ENCODE measurements at places on chromosomes 4 and X.

DNA sequence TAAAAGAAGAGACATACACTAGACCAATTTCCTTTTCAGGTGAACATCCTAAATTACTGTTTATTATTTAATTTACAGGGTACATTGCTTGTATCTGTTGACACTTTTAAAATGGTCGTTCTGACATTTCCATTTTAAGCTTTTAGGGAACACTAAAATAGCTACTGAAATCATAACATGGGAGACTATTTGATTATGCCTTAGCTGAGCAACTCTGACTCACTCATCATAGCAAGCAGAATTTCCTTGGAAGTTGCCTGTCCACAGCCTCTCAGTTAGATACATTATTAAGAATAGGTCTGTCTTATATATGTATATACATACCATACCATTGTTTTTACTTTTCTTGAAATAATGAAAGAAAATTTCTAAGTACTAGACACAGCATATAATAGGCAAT lies 22.0 kb downstream of the GUCY1B1 start:
- DNase-seq: no peak

DNA sequence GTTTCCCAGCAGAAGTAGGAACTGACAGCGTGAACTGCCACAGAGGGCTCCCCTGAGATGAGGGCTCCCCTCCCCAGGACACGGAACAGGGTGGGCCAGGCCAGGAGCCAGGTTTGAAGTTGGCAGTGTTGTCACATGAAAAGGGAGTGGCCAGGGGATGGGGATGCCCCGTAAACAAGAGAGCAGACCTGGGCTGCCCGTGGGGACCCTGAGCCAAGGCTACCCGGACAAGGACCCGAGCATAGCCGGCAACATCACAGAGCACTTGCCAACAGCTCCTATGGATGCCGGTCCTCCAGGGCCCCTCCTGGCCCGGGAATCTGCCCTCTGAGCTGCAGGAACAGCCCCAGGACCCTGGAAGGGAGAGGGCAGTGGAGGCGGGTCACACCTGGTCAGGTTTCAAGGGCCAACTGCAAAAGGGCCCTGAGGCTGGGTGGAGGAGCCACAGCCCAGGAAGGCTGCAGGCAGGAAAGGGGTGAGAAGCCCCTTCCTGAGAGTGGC lies 102.1 kb downstream of the CPZ start:
- DNase-seq: no peak

DNA sequence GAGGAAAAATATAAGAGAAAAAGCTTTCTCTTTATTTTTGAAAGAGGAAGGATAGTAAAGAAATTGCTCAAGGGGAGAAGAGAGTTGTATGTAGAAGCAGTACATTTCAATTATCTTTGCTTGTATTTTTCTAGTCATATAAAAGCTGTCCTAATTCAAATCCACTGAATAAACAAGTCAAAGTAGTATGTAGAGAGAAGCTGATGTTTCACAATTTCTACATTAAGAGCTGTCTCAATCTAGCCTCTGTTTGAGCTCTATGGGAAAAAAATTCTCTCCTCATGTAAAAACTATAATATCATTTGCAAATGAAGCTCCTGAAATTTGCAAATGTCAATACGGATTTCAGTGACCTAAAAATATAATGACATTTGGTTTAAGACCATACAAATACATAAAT lies 52.6 kb downstream of the CHM start:
- no peak for DNase-seq

GRCh38 chr4:172986114-172986513 lies 182.5 kb upstream of the GALNT7 start:
- no peak for DNase-seq

DNA sequence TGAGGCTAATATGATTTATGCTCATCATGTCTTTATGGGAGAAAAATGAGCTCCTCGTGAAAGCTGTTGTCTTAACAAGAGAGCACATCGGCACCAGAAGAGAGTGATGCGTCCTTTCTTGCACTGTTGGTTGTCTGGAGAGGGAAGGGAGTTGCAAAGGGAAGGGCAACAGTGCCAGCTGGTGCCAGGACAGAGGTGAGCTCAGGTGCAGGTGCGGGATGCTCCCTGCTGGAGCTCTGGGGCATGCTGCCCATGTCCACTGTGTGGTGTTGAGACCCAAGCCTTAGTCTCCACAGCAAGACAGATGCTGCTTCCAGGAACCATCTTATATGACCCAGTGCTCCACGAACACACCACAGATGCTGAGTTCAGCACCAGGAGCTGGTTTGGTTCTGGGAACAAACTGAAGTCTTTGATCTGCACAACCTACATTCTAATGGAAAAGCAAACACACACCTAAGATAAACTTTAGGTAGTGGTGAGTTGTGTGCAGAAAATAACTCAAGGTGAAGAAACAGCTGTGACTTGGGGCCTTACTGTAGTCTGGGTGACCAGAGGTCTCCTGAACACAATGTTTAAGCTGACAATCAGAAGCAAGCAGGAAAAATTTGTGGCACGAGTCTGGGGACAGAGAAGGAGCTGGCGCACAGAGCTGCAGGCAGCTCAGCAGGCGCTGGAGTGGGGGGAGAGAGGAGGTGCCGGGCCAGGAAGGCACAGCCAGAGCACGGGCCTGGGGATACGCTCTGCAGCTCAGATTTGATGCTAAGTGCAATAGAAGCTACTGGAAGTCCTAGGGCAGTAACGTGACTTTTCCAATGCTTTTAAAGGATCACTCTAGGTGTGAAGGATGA lies 73.2 kb downstream of the HAUS3 start:
- no peak for DNase-seq

DNA sequence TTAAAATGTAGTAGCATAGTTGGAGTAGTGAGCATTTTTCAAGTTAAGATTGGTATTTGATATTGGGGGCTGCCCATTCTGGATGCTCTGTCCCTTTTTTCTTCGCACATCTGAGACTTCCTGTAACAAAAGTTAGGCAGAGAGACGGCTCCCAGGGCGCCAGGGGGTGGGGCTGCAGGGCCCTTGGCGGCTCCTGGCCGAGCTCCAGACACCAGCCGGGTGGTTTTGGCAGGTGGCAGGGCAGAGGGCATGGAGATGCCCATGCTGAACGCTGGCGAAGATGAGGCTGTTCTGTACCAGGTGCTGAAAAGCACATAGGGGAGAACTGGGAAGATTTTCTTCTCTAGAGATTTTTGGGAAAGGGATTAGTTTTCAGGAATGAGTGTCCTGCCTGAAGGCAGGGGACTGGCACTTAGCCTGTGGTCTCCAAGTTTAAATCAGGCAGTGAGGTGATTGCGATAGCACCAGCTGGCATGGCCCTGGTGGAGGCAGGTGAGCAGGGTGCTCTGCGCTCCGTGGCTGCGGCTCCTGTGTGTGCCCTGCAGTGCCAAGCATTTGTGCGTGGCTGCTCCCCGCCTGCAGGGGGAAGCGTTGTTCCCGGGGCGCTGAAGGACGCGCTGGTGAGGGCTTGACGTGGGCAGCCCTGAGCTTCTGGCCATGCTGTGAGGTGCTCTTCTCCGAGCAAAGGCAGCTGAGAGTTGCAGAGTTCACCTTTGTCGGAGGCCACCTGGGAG lies 23.6 kb upstream of the HGFAC start:
- DNase-seq: no peak

- no peak for DNase-seq
Measured at GRCh38 chr4:1630266-1630665, 53.8 kb downstream of the FAM53A start.

GRCh38 chr4:17597517-17597916 lies 16.9 kb upstream of the MED28 start:
- DNase-seq: peak; percentile 19

DNA sequence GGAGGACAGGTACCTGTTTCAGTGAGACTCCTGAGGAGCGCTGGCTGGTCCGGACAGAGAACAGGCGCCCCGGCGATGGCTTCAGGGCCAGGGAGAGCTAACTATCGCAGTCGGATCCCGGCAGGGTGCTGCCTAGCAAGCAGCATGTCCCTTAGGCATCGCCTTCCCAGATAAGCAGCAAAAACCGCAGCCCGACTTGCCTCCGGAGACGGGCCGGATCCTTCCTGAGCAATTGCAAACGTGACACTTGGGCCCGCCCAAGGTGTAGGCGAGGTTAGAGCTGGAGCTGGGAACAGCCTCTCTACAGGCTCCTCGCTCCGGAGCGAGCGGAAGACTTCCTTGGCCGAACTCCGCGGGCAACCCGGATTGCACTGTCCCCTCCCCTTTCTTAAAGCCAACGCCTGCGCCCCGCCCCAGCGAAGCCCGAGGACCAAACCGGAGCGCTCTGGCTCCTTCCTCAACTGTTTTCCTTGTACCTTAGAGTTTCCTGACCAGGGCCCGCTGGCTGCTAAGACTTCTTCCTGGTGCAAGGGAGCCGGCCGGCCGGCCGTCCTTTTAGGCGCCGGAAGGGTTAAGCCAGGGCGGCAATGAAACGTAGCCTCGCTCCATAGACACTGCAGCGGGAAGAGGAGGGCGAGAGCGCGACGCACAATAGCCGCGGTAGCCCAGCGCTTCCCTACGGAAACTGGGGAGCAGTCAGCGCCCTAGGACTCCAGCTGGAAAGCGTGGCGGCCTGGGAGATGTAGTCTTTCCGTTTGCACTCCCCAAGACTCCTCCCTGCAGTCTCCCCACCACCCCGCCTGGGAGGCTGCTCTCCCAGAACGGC lies at the start of gene OPHN1:
OPHN1 (minus strand) TSS at position 341 of the 826 bp plus-strand sequence. CDS start 475 bp downstream, outside the sequence.
- DNase-seq: peak; percentile 8

DNA sequence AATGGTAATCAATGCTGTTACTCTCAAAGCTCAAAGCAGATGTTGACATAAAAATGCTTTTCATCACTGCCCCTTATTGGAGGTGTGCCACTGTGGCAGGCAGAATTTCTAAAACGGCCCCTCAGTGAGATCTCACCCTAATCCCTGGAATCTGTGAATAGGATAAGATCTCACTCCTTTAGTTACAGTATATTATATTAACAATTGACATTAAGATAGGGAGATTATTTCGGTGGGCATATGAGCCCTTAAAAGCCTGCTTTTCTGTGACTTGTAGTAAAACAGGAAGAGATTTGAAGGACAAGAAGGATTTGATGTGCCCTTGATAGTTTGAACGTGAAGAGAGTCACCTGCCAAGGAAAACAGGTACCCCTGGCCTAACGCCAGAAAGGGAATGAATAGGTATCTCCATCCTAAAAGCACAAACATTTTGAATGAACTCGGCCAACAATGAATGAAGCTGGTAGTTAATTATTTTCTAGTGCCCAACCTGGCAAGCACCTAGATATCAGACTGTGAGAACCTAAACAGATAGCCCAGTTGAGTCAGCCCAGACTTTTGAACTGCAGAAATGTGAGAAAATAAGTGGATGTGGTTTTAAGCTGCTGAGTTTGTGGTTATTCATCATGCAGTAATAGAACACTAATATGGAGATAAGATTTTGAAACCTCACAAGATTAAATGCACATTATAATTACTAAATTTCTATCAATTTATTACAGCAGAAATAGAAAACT lies 881.6 kb downstream of the PCDH18 start:
- no peak for DNase-seq

GRCh38 chr4:107600983-107601382 lies 119.1 kb downstream of the PAPSS1 start:
- DNase-seq: no peak

DNA sequence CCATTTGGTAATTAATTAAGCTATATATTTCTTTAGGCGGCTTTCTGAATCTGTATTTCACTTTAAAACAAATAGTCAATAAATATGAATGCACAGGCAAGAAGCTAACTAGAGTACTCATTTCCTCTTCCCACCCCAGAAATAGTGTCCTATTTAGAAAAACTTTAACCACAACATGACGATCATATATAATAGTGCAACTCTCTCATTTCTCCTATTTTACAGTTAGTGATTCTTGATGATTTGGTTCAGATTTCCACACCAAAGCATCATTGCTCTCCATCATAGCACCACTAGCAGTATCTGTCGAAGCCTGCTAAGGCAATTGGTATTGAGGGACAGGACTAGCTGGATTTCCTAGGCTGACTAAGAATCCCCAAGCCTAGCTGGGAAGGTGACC lies 184.0 kb upstream of the GALNTL6 start:
- no peak for DNase-seq

DNA sequence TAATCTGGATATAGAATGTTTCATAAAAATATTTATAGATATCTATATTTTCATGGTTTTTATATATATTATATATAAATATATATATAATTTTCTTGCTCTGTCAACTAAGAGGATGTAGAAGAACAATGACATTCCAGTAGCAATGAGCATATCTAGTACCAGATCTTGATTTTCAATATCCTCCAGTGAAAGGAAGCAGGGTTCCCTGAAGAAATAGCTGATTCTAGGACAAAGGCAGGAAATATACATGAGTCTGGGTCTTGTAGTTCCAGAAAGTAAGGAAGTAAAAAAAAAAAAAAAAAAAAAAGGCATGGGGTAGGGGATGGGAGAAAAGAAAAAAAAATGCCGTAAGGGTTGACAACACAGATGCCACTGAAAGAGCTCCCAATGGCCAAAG lies 241.4 kb downstream of the RASL11B start:
- no peak for DNase-seq

GRCh38 chrX:1205681-1206611 lies 6.5 kb downstream of the CRLF2 start:
- DNase-seq: no peak

DNA sequence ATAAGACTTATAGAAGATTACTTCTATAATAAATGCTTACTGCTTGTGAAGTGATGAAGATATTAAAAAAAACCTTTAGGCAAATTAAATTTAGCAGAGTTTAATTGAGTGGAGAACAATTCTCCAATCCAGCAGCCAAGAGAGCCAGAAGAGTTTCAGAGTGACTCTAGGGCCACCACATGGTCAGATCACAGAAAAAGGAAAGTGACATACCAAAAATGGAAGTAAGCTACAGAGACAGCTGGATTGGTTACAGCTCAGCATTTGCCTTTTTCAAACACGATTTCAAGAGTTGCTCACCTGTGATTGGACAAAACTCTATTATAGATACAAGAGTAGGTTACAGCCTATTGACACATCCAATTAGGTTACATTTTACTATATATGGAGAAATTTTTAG lies 79.0 kb upstream of the TRAM1L1 start:
- peak; percentile 39 for DNase-seq

- DNase-seq: no peak
Measured at GRCh38 chrX:115539841-115540240, 21.1 kb upstream of the PLS3 start.

DNA sequence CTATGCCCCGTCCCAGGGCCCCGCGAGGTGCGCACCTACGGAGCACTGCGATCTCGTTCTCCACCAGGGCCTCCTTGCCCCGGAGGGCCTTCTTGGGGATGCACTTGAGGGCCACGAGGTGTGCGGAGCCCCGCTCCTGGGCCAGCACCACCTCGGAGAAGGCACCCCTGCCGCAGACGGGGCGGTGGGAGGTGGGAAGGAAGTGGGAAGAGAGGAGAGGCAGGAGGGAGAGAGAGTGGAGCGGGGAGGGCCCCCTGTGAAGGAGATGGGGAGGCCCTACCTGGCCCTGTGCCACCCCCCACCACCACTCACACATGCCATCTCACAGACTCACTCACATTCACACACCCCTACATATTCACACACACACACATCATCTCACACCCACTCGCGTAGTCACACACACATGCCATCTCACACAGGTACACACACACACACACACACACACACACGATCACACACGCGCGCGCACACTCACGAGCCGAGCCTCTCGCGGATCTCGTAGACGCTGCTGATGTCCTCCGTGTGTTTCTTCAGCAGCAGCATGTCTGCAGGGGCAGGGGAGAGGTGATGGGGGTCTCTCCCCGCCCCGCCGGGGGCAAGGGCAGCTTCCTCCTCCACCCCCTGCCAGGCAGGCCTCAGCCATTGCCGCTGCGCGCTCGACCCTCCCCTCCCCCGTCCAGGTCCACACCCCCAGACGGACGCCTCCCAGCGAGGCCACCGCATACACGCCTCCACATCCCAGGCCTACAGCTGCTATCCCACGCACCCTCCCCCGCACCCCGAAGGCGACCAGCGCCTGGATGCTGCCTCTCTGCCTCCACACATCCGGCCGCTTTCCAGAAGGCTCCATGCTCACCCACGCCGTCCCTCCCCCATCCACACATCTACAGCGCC lies 834 bp downstream of the PNCK start:
- DNase-seq: no peak

- no peak for DNase-seq
Measured at GRCh38 chr4:40378619-40379018, 43.5 kb downstream of the CHRNA9 start.

Data from T47D (cell line).